ENCODE measurements at places on chromosomes 1 and 21.
A peak's percentile ranks its signal among the peaks of the same experiment; 100 is the strongest.

GRCh38 chr1:51328279-51328678 lies 2.1 kb downstream of the TTC39A start:
- no peak for DNase-seq

GRCh38 chr1:101308935-101309333 lies 72.1 kb downstream of the S1PR1 start:
- DNase-seq, result no peak

- DNase-seq, result no peak
Observed at GRCh38 chr1:230043081-230043480, 24.0 kb upstream of the GALNT2 start.

DNA sequence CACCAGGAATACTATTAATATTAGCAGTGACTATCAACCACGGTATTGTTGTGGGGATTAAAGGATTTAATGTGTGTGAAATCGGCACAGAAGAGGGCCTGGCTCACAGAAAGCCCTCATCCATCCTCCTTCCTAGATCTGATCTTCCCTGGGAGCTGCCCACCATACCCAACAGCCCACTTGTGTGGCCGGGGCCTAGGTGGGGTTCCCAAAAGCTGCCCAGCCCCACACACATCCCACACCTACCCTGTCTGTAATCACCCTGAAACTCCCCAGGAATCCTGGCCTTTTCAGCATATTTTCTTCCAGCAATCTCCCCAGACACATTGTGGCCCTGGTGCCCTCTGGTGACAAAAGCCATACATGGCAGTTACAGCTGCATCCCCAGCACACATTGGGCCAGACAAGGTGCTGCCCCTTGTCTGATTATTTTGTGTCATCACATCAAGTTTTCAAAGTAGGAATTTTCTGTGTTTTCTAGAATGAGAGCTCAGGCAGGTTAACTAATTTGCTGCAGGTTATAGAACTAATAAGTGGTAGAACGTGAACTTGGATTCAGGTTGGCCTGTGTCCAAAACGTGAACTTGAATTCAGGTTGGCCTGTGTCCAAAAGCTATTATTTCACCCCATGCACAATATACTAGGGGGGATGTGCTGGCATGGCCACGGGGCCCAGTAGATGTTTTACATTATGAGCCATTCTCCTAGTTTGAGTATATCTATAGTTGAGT lies 5.3 kb upstream of the SLC6A9 start:
- peak; percentile 70 for DNase-seq

DNA sequence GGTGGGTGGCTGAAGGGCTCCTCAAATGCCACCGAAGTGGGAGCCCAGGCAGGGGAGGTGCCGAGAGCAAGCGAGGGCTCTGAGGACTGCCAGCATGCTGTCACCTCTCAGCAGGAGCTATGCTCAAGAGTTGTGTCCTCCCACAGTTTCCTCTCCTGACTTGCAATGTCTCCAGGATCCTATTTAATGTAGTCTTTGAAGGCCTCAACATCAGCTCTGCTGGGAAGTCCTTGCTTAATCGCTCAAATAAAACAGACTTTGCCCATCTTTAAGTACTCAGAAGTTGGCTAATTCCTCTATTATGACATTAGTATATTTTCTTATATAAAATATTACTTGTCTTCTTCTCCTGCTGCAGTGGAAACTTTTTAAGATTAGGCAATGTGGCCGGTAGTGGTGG lies 154.2 kb upstream of the NRIP1 start:
- DNase-seq, result no peak

GRCh38 chr1:29800522-29800956 lies 564.2 kb downstream of the PTPRU start:
- no peak for DNase-seq

DNA sequence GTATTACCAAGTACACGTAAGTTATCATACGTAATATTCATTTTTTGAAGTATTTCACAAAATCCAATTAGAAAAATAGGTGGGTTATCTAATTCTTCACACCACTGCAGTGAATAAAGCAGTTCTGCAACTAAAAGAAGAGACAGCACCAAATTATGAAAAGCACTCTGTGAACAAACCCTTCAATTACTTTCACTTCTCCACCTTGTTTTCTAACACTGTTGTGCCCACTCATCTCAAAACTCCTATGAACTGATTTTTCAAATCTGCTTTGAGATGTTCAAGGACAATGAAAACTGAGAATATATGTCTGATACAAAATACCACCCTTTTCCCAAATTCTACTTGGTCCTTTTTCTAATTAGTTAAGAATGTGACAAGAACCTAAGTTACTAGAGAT lies 39.4 kb downstream of the LTN1 start:
- DNase-seq, result peak; percentile 41

DNA sequence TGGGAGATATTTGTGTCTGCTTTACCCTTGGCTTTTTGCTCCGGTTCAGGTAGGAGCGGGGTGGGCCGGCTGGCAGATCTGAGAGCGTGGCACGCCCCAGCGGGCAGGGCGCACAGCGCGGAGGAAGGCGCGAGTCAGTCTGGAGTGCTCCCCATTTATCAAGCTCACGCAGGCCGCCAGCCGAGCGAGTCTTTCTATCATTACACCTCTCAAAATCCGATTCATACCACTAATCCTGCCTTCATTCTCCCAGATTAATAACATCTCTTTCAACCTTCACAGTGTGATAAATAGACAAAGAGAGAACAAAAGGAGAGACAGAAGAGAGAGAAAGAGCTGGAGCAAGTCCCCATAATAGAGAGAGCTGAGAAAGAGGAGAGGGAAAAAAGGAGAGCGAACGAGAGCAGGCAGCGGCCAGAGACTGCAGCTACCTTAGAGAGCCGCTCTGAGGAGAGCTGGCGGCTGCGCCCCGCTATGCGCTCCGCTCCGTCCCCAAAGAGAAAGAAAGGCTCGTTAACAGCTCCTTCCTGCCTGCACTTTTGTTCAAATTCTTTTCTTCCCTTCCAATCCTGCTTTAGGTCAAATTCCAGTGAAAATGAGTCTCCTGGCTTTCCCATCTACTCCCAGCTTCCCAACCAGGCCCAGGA lies 48.0 kb downstream of the DMAP1 start:
- DNase-seq, result no peak

GRCh38 chr1:43659212-43660166 lies 9.5 kb downstream of the KDM4A start:
- no peak for DNase-seq

GRCh38 chr1:107276247-107276646 lies 135.4 kb downstream of the NTNG1 start:
- no peak for DNase-seq

- no peak for DNase-seq
Observed at GRCh38 chr1:163863731-163864130, 542.0 kb downstream of the NUF2 start.

DNA sequence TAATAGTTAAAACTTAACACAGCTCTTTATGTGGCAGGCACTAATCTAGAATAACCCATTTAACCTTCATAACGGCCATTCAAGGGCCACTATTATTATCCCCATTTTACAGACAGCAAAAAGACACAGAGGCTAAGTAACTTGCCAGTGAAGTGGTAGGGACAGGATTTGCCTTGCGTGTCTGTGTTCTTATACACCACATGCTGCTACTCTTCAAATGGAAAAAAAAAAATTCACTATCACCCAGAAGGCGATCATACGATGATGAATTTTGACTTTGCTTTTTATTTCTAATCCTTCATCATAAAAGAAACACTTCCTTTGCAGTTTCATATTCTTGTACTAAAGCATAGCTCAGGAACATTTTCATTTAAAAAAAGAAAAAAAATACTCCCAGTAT lies 65.5 kb downstream of the RERE start:
- no peak for DNase-seq
